ENCODE measurements at places on chromosomes 2 and 18.

- no peak for DNase-seq
These were observed 232.8 kb downstream of the CCDC85A start for GRCh38 chr2:56416500-56417176.

GRCh38 chr18:34223893-34224422, 755 bp downstream of the NOL4 start:
- no peak for DNase-seq

DNA sequence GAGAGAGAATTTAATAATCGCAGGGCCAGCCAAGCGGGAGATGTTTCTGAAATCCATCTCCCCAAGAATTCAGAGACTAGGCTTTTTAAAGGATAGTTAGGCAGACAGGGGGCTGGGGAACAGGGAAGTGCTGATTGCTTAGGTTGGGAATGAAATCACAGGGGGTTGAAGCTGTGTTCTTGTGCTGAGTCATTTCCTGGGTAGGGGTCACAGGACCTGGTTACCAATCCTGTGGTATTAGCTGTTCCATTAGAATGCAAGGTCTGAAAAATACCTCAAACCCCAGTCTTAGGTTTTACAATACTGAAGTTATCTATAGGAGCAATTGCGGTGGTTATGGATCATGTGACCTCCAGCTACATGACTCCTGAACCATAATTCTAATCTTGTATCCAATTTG, 4.6 kb downstream of the SP140 start:
- no peak for DNase-seq

DNA sequence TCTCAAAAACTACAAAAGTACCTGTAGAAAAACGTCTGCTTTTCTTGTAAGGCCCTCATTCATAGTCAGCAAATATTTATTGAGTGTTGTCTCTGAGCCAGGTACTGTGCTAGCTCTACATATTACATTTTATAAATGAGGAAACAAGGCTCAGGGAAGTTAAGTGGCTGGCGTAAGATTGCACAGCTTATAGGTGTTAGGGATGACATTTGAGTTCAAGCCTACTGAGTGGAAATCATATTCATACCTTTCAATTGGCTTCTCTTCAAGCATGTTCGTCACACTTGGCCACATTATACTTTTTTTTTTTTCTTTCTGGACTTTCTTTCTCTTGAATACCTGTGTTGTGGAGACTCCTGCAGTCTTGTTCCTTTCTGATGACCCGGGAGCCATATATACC, 5.9 kb downstream of the NCOA1 start:
- no peak for DNase-seq

GRCh38 chr2:59774821-59775433, 778.5 kb downstream of the BCL11A start:
- DNase-seq: peak; percentile 20

DNA sequence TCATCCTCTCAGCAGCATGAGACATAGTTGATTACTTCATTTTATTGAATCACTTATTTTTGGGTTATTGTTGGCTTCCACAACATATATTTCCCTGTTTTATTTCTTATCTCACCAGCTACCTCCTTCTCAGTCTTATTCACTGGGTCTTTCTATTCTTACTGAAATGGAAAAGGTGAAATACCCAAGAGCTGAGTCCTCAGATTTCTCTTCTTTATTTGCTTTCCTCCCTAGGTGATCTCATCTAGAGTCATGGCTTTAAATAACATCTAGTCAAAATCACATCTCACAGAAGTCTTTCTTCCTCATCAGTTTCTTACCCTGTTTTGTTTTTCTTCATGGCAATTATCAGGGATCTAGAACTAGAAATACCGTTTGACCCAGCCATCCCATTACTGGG, 105.0 kb upstream of the RBBP8 start:
- DNase-seq: no peak

- DNase-seq: no peak
These were observed 187.3 kb upstream of the CTAGE1 start for GRCh38 chr18:22604986-22605421.

Measured in eye (tissue), 1 donor.